Stimulated activated CD4-positive, alpha-beta T cell treated with anti-CD3 and anti-CD28 coated beads, Interleukin-15, amount 100 ng/mL, for 1 hour (primary cell): ENCODE measurements at places on chromosomes 2 and 18.
A peak's percentile ranks its signal among the peaks of the same experiment; 100 is the strongest.

DNA sequence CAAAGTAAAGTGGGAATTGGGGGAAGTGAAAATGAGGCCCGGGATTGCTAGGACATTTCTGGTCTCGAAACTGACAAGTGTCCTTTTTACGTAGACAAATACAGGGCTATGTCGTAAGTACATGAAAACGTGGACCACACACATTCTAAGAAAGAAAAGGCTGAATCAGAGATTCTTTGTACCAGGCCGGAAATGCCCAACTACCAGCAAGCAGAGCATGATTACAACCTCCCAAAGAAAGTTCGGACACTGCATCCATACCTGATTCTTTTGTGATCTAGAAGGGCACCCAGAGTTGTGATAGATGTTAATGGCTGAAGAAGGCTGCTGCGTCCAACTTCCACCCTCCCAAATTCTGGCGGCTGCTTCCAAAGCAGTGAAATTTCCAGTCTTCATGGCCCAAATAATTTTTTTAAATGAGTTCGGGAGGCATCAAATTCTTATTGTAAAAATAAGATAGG is 1.7 kb downstream of the RBMS1 start:
- DNase-seq = no peak

DNA sequence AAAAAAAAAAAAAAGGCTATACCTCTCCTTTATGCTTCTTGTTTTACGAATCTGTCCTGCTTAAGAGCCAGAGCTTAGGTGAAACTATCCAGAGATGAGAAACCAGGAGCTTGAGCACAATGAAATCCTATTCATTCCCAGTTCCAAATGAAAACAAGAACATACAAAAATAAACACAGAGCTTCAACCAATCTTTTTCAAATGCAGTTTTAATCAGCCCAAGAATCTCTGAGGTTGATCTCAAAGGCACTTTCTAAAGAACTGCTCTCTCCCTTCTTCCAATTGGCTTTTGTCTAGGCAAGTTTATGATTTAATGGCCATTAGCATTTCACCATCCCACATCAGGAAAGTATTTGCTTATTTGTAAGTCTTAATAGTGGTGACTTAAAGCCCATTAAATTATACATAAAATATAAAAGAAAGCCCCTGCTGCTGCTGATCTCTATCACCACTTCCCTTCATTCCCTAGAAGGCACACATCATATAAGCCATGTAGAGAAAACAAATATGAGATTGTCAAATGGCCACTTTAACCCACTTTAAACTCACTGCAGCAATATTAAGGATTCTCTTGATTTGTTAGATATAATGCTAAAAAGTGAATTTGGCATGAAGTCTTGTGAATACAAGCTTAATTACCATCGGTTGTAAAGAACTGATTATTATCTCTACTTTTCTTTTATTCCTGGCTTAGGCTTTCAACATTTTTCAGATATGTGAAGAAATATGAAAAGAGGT is 29.3 kb upstream of the SCN9A start:
- no peak for DNase-seq

DNA sequence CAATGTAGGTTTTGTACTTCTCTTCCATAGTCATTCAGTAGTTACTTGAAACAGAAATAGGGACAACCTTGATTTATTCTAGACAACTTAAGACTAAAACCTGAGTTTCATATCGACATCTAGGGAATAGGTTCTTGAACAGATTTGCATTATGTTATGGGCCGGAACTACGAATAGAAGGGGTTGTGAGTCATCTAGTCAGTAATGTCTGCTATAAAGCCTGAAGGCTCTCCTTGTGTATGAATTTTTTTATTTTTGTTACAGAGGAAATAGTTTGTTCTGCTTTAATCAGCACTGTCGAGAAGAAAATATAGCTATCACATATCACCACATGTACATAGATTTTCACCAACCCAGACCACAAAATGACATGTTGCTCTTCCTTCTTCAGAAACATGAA is 17.3 kb upstream of the TRIM43 start:
- no peak for DNase-seq

DNA sequence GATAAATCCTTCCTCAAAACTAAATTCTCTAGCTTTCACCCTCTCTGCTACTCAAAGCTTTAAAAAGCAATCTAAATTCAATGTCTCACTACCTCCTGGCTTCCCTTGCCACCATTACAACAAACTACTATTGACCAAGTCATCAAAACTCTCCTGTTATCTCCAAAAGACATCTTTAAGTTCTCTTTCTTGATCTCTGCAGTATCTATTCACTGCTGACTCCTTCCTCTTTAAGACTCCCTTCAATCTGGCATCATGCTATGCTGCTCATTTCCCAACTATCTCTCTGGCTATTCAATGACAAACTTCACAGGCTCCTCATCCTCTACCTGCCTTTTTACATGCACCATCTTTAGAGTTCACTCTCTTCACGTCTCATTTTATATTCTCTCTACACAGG is 5.9 kb downstream of the PPP3R1 start:
- no peak for DNase-seq

DNA sequence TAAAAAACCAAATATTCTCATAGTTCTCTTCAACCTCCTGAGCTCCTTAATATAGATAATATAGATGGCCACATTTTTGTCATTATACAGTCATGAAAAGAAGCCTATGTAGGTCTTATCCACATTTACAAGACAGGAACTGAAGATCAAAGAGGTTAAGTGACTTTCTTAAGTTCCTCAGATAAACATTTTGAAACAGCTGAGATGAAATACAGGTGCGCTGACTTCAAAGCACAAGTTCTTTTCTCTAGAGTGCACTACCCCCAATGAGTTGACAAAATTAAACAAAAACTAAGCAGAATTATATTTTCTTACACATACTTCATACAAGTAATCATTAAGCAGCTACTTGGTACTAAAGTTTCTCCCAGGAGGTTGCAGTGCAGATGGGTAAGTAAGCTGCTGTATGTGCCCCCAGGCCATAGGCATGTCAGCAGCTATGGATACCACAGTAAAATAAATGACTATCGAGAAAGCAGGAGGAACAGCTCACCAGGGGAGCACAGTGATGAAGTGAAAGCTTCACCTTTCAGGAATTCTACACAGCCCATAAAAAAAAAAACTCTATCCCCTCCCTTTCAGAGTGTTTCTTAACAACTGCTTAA is 199.8 kb downstream of the DPP10 start:
- DNase-seq = no peak

- no peak for DNase-seq
These were observed 2.0 kb downstream of the KCTD1 start for GRCh38 chr18:26546170-26546874.

DNA sequence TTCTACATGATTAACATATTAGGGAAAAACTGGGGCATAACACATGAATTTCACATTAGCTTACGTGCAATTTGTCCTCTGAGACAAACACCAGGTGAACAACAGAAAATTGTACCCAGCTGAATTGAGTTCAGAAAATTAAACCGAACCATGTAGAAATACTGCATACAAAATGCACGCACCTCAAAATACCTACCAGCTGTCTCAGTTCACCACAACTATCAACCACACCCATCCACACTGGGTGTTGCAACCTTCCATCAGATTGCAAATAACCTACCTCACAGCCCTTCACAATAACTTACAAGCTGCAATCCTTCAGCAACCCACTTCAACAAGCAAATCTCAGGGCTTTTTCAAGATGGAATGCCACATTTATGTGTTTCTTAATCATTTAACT is 55.9 kb downstream of the UNC50 start:
- DNase-seq = no peak

GRCh38 chr2:238256594-238257104 is 16.8 kb upstream of the HES6 start:
- peak; percentile 44 for DNase-seq

DNA sequence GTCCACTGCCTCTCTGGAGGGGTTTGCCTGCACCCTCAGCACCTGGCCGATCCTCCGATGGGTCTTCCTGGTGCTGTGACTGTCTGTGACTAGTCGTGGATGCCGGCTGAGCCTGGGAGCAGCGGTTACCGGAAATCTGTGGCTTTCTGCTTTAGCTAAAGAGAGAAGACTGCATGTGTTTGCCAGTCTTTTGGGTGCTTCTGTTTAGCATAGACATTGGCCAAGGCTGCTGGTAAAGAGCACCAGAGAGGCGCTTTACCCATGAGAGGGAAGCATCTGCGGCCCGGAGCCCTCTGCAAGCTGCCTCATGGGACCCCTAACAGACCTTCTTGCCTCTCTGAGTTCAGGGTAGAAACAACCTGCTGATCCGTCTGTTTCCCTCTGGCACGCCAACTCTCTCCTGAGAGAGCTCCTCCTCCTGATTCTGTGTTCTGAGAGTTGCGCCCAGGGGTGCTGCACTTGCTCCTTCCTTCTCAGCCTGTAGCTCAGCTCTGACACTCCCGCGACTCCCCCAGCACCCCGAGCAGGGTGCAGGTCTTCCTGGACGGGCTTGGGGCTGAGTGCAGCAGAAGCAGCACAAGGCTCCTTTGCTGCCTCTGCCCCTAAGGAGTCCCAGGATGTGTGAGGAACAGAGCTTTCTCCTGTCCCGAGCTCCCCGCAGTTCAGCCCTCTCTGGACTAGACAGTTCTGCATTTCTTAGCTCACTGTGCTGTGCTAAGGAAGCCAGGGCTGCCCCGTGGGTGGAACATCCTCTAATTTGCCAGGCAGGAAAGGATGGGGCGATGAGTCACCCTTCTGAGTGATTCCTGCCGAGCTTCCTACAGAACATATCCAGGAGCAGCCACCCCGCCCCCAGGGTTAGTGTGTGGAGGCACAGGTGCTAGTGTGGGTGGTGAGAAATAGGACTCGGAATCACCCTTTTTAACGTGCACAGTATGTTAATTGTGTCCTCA is 203.2 kb downstream of the SH3RF3 start:
- no peak for DNase-seq

DNA sequence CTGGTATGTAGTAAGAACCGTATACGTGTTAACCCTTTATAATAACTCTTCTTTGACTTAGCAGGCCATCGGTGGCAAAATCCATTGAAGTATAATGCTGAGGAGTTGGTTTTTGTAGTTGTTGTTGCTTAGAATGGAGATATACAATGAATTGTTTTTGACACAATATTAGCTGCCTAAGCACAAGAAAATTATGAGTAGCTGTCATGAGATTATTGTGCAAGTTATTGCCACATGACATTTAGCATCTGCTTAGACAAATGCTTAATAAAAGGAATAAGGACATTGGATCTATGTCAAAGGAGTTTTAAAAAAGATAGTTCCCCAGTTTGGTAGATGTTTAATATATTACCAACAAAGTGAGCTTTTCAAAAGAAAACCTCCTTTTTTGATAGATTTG is 59.9 kb downstream of the ABCB11 start:
- no peak for DNase-seq

DNA sequence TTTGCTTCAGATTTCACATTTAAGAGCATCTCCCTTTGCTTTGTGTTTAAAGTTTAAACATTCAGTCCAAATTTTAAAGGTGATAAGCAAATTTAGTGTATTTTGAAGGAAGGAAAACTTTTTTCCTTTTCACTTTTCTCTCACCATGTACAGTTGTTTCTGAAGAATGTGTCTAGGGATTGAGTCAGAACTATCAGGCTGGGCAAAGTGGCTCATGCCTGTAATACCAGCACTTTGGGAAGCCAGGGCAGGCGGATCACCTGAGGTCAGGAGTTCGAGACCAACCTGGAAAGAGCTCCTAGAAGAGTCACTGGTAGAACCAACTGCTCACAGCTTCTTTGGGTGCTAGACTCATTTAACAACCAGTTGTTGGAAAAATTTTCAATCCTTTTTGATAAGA is 327.0 kb upstream of the THUMPD2 start:
- DNase-seq = no peak

GRCh38 chr2:31008561-31009114 is 129.6 kb downstream of the GALNT14 start:
- DNase-seq = no peak

DNA sequence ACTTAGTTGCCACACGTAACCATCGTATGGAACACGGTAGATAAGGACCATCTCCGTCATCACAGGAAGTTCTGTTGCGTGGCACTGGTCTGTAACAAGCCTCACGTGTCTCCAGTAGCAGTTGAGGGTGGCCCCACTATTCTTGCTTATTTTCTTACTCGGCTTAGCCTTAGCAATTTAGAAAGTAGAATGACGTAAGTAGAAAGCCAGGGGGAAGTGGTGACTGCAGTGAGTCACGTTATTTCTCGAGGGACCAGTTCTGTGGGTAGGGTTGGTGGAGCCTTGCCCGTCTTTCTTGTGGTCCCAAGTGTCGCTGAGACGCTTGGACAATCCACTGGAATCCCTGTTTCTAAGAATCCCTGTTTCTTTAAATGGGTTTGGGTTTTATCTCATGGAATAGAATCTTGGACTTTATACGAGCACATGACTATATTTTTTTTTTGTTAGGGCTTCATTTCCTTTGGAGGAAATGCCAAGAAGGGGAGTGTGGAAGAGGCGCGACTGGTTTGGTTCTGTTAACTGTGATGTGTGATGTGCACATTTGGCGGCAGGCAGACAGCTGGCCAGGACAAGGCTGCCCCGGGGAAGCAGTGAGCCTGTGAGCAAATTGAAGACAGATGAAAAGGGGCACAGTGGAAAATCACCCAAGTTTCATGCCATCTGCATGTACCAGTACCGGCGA is 96.2 kb downstream of the CABLES1 start:
- peak; percentile 19 for DNase-seq

DNA sequence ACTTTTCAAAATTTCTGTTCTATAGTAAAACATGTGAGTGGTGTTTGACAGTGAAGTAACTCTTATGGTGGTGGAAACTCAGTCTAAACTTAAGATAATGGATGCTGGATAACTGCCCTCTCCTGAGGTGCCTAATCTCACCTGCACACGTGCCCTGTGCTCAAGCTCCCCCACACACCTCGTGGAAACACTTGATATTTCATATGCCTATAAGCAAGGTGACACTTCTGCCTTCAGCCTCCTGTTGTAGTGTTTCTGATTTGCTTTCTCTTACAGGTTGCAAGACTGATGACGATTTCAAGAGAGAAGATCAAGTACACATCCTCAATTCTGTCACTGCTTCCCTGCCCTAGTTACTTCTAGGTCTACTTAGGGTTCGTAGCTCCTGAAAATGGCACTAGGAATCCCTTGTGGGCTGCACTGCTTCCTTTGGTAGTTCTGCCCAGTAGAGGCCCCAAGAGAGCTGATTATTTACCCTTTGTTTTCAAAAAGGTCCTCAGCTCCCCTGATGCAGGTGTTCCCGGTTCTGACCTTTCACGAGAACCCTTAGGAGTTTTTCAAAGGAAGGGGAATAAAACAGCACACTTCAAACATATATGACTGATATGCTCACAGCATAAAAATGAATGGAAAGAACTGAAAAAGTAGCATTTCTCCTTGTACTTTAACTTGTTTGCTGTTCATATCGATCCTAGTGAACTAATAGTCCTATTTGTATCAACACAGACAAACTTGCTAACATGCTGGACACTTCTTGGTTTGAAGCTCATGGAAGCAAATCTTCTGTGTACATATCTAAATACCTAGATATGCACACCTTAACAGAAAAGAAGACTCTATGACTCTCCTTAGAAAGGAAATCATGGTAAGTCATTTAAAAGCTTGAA is 6.7 kb downstream of the CAVIN2 start:
- no peak for DNase-seq

- DNase-seq = no peak
These were observed 253.5 kb downstream of the NCKAP5 start for GRCh38 chr2:133314795-133315194.

DNA sequence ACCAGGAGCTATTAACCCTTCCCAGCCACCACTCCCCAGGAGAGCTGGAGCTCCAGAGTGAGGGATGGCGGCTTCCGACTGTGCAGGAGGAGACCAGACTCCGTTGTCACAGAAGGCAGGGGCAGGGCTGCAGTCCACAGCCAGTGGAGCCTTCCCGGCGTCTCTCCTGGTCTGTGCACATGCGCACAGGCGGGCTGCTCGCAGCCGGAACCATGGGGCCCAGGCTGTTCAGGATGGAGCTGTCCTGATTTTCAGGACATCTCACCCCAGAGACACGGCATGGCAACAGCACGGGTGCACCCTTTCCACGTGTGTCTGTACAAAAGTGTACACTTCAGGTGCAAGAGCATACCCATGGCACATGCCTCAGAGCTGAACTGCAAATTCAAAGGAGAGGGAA is 28.9 kb downstream of the EIPR1 start:
- no peak for DNase-seq
